ENCODE measurements at places on chromosomes 1 and 21. TPM values are rescaled to one million over a fixed set of nuclear protein-coding genes. Genes with fewer than 3 reads are reported as not detected.

DNA sequence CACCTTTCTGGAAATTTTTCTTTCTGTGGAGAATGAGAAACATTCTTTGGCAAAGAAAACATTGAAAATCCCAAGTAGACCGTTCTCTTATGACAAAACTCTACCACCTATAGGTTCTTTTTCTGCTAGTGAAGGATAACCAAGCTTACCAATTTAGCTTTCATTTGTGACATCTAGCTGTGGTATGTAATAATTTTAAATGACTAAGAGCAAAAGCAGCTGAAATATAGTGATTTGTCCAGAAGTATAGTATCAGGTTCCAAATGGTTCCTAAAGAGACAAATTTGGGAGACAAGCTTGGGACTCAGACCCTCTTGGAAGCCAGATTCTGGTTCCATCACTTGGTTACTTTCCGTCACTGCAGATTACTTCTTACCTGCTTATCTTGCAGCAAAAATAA is 24.4 kb downstream of the FUBP1 start:
- DNase-seq, result no peak

Gene TMEM200B
- total RNA-seq, result 28.3 TPM

Gene GPATCH4
- total RNA-seq, result 24.0 TPM

- peak; percentile 39 for DNase-seq
Observed at GRCh38 chr1:30089024-30089430, 634.4 kb downstream of the MATN1 start.

Gene IL6R
- total RNA-seq, result 0.97 TPM

- DNase-seq, result no peak
Observed at GRCh38 chr1:66214901-66215300, 319.1 kb upstream of the SGIP1 start.
